ENCODE measurements at places on chromosomes 2 and 18.

GRCh38 chr18:8928044-8928443 lies 174.5 kb upstream of the NDUFV2 start:
- DNase-seq: no peak

- DNase-seq: peak; percentile 81
These were observed 85.5 kb downstream of the HS6ST1 start for GRCh38 chr2:128232965-128233789.

DNA sequence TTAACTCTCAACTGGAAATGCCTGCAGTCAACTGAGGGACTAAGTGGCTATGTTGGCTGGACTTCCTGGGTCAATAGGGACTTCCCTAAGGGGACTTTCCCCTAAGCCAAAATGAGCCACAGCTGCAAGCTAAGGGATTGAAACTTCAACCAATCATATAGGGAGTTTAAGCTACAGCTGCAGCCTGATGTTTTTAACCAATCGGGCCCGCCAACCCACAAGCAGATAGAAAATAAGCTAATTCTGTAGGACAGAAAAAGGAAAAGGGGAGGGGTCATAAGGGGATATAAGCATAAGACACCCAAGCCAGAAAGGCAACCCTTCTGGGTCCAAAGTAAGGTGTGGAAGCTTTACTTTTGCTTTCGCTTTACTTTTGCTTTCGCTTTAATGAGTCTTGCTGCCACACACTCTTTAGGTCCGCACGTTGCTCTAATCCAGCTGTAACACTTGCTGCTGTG lies 927.5 kb downstream of the ERBB4 start:
- DNase-seq: peak; percentile 32

DNA sequence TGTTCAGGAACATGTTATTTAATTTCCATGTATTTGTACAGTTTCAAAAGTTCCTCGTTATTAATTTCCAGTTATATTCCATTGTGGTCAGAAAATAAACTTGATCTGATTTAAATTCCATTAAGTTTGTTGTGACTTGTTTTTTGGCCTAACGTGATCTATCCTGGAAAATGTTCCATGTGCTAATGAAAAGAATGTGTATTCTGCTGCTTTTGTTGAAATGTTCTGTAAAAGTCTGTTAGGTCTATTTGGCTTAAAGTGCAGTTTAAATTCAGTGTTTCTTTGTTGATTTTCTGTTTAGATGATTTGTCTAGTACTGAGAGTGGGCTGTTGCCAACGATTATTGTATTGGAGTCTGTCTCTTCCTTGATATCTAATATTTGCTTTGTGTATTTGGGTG lies 148.0 kb downstream of the UBR3 start:
- DNase-seq: no peak

- DNase-seq: peak; percentile 32
These were observed at the start of gene ZNF521 for GRCh38 chr18:25351777-25352628. TSS of gene ZNF521 (minus strand) at chr18:25352166. CDS start at chr18:25350946, 1,220 bp downstream.

DNA sequence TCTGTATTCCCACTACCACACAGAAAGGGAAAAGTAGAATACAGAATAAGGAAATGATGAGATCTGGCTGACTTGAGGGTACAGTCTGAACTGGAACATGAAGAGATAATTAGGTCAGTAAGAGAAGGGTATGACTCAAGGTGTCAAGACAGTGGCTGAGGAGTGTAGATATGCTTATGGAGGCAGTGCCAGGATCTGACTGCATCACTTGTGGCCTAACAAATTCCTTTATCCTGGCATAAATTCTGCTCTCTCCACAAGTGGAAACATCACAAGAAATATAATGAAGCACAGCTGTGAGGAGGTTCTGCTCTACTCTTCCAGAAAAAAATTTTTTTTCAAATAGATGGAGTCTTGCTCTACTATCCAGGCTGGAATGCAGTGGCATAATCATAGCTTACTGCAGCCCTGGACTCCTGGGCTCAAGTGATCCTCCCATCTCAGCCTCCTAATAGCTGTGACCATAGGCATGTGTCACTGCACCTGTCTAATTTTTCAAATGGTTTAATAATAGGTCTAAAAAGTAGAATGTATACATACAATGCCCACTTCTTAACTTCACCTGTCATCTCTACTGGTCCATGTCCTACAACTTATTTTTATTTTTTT lies 85.3 kb downstream of the C2orf74 start:
- DNase-seq: no peak

- DNase-seq: no peak
These were observed 77.5 kb downstream of the STPG4 start for GRCh38 chr2:47077442-47078117.

DNA sequence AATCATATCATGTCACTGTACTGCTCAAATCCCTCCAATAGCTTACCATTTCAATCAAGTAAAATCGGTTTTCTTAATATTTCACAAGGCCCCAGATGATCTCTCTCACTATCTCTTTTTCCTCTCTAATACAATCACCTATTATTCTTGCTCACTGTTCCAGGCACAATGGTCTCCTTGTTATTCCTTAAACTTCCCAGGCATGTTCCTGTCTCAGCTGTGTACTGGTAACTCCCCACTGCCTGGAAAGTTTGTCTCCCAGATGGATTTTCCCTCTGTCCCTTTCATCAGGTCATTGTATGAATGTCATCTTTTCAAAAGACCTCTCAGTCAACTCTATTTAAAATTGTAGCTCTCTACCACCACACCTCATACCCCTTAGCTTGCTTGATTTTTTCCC lies 30.7 kb upstream of the FANCL start:
- DNase-seq: no peak

- DNase-seq: no peak
These were observed 301.1 kb downstream of the ERBB4 start for GRCh38 chr2:212237350-212238095.

DNA sequence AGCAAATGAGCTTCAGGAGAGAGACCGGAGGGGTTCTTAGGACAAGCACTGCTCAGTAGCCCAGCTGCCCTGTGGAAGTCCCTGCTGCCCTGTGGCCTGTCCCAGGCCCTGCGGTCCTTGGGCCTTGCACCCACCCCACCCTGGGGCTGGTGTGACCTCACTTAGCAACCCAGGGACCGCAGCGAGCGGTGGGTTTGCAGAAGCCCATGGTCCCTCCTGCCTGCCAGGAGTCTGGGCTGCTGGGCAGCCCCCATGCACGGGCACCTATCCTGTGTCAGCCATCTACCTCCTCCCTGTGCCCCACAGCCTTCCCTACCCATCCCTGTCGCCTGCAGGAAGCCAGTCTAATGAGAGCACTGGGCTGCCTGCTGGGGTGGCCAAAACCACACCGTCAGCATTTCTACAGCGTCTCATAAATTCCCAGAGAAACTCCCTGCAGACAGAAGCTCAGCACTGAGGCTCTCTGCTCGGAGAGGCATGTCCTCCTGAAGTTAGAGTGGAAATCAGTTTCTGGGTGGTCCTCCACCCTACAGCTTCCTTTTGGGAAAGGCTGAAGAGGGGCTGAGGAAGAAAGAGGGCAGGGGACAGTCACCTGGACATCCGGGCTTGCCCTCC lies 231.1 kb upstream of the HS6ST1 start:
- no peak for DNase-seq

- DNase-seq: peak; percentile 30
These were observed 70.2 kb upstream of the ITM2C start for GRCh38 chr2:230794497-230794896.

- DNase-seq: no peak
These were observed 48.2 kb downstream of the KCMF1 start for GRCh38 chr2:85019121-85019520.
